ENCODE measurements at places on chromosomes 11 and 22.

GRCh38 chr11:8336356-8337129 lies 72.9 kb upstream of the LMO1 start:
- DNase-seq, result no peak

DNA sequence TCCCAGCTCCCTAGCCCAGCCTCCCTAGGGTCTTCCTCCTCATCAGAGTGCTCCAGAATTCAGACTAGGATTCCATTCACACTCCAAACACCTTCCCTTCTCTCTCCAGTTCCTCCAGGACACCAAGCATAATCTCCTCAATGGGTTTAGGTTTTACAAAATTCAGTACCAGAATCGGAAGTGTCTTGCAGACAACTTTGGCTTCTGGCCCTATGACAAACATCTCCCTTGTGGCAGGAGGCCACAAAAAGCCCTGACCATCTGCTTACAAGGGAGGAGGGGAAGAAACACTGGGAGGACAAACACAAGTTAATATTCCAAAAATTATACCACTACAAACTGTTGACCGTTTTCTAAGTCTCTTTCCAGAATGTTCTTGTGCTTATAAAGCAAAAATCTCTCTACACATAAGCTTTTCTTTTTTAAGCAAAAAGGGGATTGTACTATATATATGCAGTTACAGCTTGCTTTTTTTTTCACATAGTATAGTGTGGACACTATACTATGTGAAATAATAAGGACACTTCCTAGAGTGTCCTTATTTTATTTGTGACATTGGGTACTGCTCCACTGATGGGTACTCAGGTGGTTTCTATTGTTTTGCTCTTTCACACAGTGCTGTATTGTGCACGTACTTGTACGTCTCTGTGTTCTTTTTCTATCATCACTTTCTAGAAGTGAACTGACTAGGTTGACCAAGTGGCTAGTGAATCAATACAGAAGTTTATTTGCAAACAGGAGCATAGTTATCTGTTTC lies 78.7 kb downstream of the BDNF start:
- no peak for DNase-seq

DNA sequence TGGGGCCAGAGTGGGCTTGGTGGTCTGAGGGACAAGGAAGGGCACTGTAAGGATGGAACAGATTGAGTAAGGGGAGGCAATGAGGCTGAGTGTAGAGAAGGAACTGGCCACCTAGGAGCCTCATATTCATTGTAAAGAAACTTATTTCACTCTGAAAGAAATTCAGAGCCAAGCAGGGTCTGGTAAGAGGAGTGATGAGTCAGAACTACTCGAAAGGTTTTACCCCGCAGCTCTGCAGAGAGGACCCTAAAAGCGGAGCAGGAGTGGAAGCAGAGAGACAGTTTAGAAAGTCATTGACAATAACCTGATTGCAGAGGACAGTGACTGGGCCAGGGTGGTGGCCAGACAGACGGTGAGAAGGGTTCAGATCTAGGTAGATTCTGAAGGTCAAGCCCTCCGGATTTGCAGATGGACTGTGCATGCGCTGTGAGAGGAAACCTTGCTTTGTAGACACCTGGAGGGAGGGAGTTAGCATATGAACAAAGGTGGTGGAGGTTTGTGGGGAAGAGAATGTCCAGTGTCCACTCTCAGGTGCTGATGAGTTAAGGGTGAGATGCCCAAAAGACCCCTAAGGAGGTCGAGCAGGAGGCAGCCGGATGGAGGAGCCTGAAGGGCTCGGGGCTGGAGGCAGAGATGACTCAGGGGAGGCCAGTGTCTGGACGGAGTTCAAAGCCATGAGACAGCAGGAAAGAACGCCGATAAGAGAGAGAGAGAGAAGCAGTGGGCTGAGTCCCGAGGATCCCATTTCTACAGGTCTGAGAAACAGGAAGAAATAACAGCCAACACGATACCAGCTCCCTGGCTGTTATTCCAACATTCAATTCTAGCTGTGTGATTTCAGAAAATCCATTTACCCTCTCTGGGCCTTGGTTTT lies 546.0 kb downstream of the BRD1 start:
- DNase-seq, result no peak

- no peak for DNase-seq
Observed at GRCh38 chr22:19395276-19395675, 36.3 kb downstream of the HIRA start.

- no peak for DNase-seq
Observed at GRCh38 chr11:109275931-109276330, 146.1 kb upstream of the C11orf87 start.

DNA sequence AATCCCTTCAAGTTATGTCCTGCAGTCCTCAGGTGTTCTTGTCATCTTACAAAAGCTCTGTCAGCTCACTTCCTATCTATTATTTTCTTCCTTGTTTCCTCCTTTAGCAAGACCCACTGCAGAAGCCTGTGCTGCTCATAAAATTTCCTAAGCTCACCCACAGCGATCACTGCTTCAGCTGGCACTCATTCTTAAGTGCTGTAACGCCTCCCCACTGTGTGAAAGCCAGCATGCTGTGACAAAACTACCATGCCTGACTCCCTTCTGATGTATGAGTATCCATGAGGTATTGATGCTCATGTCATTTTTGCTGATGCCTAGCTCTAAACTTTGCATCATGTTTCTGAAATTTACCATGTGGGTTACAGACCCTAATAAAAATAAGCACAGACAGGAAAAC lies 41.5 kb upstream of the CNTN5 start:
- DNase-seq, result no peak

GRCh38 chr22:36852056-36852973 lies 8.5 kb upstream of the NCF4 start:
- DNase-seq, result no peak

- DNase-seq, result no peak
Observed at GRCh38 chr22:42262964-42263363, 7.5 kb downstream of the TCF20 start.
